CD14-positive monocyte (primary cell): ENCODE measurements at places on chromosomes 12 and 14.

GRCh38 chr12:30155001-30155730, 371.4 kb upstream of the TMTC1 start:
- DNase-seq: no peak

GRCh38 chr12:74169607-74170006, 368.0 kb upstream of the ATXN7L3B start:
- no peak for DNase-seq

- no peak for DNase-seq
Measured at GRCh38 chr14:101495284-101495683, 66.0 kb upstream of the DIO3 start.

GRCh38 chr12:77999074-77999715, 168.5 kb downstream of the NAV3 start:
- peak; percentile 74 for DNase-seq

DNA sequence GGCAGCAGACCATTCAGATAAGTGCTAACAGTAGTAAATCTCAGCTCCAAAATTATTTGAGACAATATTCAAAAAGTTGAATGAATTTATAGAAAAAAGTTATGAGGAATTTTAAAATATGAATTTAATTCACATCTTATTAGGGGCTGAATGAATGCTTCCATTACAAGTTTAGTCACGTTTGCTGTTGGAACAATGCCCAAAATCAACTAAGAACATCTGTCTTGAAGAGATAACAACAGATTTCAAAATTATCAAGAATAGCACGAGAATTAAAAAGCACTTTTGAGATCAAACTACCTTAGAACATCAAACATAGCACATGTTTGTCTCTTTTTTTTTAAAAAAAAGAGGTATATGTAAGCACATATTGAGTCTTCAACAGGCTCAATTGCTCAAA, 115.4 kb upstream of the PPFIA2 start:
- DNase-seq: no peak

DNA sequence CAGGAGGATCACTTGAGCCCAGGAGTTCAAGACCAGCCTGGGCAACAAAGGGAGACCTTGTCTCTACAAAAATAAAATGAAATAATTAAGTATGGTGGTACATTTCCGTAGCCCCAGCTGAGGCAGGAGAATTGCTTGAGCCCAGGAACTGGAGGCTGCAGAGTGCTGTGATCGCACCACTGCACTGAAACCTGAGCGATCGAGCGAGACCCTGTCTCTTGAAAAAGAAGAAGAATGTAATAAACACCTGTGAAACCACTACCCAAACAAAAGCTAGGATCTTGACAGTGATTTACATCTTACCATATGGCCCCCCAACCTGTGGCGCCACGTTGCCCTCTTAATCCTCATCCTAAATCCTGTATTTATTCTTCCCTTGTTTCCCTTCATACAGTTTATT, 5.7 kb upstream of the DTX1 start:
- DNase-seq: no peak
